ENCODE measurements at places on chromosomes 4 and X.
A peak's percentile ranks its signal among the peaks of the same experiment; 100 is the strongest.

- DNase-seq, result peak; percentile 96
Measured at GRCh38 chr4:16627999-16628398, 270.4 kb downstream of the LDB2 start.

- DNase-seq, result no peak
Measured at GRCh38 chr4:3362431-3363287, 69.8 kb downstream of the RGS12 start.

DNA sequence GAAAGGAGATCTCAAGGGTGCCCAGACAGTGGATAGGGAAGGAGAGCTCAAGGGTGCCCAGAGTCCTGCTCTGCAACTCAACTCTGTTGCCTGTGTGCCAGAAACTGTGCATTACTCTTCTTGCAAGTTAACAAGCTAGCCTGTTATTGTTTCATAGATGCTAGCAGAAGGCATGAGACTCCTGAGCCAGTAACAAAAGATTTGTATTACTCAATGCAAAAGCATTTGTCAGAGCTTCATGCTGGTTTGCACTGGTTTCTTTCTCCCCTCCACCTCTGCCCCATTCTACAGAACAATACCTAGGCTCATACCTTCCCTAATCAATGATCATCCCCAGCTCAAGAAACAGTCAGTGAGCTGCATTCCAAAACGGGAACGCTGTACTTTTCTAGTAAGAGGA, 124.5 kb upstream of the NEIL3 start:
- no peak for DNase-seq

DNA sequence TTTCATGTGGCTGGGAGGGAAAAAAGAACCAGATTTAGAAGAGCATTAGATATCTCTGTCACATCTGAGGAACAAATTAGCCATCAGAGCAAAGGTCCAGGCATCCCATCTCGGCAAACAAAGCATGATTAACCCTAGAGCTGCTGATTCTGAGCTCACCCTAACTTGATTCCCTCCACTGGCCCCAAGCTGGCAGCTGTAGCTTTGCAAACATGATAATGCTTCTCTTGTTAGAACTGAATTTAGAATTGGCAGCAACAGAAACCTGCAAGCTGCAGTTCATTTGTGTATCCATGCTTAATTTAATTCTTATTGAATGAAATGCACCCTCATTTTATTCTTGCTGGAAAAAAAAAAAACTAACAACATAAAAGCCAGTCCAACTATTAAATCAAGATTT, 289.2 kb downstream of the IL1RAPL1 start:
- DNase-seq, result no peak

- DNase-seq, result no peak
Measured at GRCh38 chr4:48949086-48949485, 37.0 kb upstream of the CWH43 start.

- DNase-seq, result no peak
Measured at GRCh38 chr4:81304871-81305270, 89.8 kb upstream of the PRKG2 start.

DNA sequence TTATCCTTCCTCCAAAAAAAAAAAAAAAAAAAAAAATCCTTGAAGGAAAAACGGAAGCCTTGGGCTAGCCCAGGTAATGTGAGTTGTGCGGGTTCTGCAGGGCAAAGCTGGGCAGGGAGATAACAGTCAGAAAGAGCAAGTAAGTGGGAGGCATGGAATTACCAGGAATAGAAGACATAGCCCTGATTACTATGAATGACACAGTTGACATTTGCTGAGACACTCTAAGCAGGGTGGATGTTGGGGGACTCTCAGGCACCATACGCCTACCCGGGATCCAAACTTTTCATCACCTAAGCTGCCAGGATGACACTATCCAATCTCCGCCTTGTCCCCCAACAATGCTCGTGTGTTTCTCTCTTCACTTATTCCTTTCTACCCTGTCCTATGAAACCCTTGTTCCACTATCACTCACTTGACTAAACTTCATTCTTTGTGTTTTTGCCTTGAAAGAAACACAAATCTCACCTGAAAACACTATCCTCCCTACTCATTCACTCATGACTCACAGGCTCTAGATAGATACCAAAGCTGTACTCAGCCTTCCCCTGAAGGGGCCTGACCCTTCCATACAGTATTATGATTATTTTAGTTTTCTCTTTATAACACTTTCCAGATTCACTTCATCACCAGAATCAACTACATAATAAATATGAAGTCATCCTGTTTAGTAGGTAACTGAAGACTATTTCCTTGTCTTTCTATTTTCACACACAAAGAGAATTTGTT, 158.4 kb downstream of the INPP4B start:
- no peak for DNase-seq

GRCh38 chr4:153024466-153024865, 88.3 kb downstream of the FHDC1 start:
- no peak for DNase-seq

DNA sequence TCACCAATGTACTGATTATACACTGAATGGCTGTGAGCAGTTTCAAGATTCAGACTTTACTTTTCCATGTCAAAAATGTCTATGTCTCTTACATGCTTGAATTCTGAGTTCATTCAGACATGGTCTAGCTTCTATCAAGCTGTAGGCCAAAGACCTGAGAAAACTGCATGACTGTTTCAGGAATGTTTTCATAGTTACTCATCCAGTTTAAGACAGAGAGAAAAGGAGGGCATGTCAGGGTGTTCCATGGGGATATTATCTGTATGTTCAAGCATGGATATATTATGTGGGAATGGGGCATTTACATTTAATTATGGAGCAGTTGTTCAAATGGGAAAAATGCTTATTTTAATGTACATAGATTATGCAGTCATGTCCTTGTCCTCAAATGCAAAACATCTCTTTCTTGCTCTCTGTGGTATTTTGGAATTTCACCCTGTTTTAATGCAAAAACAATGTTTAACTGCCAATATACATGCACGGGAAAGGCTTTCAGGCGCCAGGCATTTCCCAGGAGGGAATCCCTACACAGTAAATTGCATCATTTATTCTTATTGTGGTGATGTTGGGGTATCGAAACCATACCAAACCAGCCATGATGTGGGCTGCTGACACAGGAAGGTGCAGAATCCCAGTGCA, 429.1 kb upstream of the INTU start:
- peak; percentile 92 for DNase-seq

GRCh38 chrX:71183341-71183740, 38.7 kb downstream of the NLGN3 start:
- DNase-seq, result no peak

DNA sequence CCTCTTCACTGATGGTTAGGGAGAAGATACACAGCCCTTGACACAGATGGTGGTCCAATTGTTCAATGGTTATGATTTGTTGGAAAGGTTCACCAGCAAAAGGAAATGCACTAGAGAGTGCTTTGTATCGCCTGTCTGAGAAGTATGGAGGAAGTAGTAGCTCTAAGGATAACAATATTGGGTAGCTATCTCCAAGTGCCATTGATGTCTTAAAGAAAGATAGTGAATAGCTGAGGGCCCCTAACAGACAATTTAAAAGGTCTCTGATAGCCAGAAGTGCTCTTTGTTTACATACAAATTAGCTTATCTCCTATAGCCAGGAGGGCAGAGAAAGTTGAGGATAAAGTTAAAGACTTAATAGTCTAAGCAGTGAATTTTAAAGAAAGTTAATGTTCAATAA, 33.9 kb upstream of the BLTP1 start:
- no peak for DNase-seq

DNA sequence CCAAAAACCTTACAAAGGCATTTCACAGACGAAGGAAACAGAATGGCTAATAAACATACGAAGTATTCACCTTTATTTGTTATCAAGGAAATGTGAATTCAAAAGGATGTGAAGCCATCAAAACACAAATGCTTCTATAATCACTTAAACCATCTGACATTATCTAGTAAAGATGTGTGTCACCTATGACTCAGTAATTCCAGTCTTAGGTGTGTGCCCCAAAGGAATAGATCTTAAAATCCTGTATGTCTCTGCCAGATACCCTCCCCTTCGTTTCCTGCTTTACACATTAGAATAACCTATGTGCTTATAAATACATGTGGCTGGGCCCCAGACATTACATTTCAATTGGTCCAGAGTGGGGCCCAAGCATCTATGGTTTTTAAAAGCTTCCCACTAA, 41.8 kb upstream of the CEP135 start:
- DNase-seq, result peak; percentile 48

DNA sequence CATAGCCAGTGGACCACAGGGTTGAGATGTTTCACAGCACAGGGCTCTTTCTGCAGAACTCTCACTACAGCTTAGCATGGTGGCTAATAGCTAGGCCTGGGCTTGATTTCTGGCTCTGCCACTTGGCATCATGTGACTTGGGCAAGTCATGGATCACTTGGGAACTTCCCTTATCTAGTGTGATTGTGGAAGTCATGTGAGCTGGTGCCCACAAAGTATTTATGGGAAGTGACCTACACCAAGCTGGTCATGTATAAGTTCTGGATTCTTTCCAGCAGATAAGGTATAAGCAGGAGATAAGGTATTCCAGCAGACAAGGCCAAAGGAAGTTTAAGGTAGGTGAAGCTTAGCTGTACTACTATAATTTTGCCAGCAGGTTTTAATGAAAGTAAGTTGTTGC, 61.0 kb downstream of the REELD1 start:
- no peak for DNase-seq

DNA sequence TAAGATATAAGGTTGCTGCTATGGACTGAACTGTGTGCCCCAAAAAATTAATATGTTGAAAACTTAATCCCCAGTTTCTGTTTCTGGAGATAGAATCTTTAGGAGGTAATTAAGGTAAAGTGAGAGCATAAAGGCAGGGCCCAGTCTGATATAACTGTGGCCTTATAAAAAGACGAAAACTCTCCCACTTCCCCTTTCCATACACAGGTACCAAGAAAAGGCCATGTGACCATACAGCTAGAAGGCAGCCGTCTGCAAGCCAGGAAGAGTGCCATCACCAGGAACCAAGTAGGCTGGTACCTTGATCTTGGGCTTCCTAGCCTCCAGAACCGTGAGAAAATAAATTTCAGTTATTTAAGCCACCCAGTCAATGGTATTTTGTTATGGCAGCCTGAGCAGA, 550.3 kb downstream of the SMARCA1 start:
- no peak for DNase-seq
